ENCODE measurements at places on chromosomes 2 and 18.

- DNase-seq, result no peak
Measured at GRCh38 chr18:51398104-51398503, 200.6 kb upstream of the MEX3C start.

- DNase-seq, result no peak
Measured at GRCh38 chr2:224860786-224861185, 144.6 kb upstream of the CCDC195 start.

- no peak for DNase-seq
Measured at GRCh38 chr2:18402831-18403230, 157.6 kb downstream of the RDH14 start.

DNA sequence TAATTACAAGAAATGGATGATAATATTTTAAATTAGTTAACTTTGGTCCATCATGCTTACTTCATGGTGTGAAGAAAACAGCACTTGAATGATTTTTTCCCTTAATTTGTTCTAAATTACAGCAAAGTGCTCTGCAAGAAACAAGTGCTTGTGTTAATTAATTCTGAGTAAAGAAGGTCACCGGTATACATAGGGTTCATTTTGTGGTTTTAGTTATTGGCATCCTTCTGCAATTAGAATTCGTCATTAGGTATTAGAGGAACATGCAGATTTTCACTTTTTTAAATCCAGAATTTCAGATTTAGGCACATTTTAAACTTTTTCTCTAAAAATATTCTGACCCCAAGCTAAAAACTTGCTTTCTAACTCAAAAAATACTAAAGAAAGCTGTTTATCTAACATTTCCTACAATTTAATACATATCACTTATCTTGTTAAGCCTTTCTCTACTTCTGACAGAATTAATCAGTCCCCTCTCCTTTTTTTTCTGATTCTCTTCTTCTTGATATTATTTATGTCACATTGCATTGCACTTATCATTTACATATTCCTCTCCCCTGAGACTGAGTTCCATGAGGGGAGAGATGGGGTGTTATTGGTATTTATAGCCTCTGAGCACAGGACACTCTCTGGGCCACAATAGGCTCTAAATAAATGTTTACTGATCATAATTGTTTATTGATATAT lies 129.2 kb downstream of the PLA2R1 start:
- DNase-seq, result no peak

DNA sequence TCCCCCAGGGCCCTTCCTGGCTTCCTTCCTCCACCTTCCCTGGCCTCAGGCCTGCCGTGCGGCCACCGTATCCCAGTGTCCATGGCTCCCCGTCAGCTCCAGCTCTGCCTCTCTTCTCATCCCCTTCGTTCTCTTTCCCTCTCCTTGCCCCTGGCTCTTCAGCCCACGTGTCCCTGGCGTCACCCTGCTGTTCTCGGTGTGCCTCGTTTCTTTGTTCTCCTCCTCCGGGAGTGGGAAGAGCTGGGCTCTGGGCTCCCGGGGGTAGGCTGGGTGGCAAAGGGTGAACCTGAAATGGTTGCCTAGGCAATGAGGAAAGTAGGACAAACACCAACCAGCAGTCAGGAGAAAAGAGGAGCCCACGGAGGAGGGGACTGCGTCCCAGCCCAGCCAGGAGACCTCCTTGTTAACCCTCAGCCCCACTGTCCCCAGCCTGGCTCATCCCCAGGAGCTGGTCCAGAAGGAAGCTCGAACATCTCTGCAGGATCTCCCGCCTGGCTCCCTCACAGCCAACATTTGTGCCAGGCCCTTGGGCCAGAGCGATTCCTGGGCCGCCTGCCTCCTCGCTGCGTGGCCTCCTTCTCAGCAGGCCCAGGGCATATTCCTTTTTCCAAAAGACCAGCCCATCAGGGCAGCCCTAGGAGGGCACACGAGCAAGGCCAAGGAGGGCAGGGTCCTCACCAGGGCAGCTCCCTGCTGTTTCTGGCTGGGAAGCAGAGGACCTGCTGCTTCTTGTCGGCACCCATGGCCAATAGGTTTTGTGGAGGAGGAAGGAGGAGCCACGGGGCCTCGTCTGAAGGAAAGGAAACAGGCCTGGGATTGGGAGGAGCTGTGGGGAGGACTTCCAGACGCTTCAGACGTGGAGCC lies 30.9 kb upstream of the DNMT3A start:
- no peak for DNase-seq

- no peak for DNase-seq
Measured at GRCh38 chr2:160940699-160941098, 219.5 kb upstream of the TANK start.

DNA sequence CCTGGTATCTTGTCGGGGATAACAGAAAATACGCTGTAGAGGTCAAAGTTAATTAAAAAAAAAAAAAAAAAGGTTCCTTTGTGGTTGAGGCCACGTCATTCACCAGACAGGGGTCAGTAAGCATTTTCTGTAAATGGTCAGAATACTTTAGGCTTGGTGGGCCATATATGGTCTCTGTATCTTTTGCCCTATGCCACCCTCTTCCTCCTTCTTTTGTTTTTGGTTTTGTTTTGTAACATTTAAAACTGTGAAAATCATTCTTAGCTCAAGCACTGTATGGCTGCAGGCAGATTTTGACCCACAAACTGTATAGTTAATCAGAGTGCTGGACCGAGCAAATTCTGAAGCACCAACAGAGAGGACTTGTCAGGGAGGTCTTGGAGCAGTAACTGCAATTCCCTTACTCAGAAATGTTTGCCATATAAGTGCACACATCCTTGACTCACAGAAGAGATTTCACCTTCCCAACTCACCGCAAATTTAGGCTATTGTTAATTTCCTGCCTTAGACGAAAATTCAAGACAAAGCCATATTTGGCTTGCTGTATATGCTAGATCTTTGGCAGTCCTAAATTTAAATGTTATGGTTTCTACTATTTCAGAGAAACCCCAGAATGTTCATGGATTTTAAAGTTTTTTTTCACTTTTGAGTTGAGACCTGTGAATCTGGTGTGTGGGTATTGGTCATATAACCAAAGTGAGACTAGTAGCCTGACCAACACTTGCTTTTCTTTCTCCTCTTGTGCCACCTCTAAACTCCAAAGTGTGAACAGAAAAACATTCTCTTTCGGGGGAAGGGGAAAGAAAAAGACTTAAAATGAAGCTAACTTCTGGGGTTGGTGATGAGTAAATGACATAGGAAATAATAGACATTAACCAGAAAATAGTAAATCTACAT lies 65.4 kb downstream of the DOCK10 start:
- DNase-seq, result no peak

DNA sequence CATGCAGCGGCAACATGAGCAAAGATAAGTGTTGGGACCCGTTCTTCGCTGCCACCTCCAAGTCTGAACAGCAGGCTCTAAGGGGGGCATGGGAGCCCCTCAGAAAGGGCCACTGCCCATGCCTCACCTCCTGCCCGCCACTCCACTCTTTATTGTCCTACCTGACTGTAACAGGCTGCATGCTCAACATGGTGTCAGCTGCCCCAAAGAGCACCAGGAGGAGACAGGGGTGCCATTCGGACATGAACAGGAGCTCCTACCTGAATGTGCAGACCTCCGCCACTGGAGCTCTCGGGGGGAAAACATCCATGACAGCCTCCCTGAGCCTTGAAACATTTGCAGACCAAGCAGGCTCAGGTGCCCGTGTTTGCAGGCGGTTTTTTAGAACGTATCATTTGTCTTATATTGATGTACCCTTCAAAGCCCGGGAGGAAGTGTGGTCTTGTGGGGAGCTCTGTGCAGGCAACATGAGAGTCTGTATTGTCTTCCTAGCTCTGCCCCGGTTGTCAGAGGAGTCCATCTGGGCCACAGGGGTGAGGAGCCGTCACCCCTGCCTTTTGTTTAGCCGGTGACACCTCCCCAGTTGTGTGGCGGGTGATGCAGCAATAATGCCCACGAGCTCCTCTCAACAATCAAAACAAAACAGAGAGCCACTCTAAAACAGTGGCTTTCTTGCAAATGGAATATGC lies 35.1 kb upstream of the CD8A start:
- peak; percentile 82 for DNase-seq

DNA sequence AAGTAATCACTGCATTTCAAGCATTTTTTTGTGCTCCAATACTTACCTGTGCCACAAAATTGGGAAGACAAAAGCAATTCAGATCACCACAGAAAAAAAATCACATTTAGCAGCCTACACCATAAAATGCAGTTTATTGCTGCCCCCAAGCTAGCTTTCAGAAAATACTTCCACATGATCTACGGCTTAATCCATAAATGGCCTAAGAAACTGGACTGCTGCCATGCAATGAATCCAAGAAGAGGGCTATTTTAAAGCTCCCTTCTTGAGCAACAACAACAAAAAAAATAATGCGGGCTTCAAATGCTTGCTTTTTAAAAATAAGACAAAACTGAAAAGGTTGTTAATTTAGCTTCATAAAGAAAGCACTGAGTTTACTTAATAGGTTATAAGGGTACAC lies 272.3 kb downstream of the RAD51AP2 start:
- DNase-seq, result no peak

GRCh38 chr2:184558713-184559464 lies 39.4 kb upstream of the ZNF804A start:
- no peak for DNase-seq

DNA sequence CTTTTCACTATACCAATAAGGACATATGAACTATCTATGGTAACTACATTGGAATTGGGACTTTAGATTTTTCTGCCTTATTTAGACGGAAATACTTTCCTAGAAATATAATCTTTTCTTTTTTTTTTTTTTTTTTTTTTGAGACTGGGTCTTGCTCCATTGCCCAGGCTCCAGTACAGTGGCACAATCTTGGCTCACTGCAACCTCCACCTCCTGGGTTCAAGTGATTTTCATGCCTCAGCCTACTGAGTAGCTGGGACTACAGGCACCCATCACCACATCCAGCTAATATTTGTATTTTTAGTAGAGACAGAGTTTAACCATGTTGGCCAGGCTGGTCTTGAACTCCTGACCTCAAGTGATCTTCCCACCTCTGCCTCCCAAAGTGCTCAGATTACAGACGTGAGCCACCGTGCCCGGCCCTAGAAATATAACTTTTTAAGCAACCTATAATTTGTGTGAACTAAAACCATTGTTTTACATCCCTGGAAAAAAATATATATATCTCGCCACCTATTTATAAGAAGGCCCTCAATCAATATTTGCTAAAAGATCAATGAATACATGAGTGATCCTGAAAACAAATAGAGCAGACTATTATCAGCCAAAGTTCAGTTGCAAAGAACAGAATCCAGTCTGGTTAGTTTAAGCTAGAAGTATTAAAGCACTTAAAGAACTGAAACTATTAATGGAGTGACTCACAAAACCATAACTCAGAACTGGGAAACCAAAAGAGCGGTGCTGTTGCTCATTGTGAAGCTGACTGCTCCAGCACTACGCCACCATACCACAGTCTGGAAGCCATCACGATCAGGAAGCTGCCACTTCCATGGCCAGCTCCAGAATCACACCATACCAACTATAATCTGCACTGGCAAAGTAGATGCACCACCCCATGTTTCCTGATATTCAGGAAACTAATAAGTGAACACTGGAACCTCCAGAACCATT lies 8.4 kb upstream of the HNRNPLL start:
- DNase-seq, result no peak

DNA sequence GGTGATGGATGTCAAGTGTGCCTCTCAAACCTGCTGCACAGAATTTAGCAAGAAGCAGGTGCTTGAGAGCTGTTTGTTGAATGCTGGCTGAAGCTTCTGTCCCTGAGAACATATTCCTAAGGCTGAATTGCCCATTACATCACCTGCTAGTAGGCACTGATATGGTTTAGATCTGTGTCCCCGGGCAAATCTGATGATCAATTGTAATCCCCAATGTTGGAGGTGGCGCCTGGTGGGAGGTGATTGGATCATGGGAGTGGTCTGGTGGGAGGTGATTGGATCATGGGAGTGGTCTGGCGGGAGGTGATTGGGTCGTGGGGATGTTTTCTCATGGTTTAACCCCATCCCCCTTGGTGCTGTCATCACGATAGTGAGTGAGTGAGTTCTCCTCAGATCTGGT lies 128.0 kb downstream of the HRH4 start:
- no peak for DNase-seq

- DNase-seq, result no peak
Measured at GRCh38 chr18:70028734-70029133, 81.1 kb upstream of the CD226 start.

- DNase-seq, result no peak
Measured at GRCh38 chr18:79433431-79433830, 37.7 kb downstream of the NFATC1 start.

- no peak for DNase-seq
Measured at GRCh38 chr2:28096421-28096820, 205.9 kb downstream of the BABAM2 start.

- no peak for DNase-seq
Measured at GRCh38 chr2:207528980-207529329, 807 bp upstream of the CREB1 start.

DNA sequence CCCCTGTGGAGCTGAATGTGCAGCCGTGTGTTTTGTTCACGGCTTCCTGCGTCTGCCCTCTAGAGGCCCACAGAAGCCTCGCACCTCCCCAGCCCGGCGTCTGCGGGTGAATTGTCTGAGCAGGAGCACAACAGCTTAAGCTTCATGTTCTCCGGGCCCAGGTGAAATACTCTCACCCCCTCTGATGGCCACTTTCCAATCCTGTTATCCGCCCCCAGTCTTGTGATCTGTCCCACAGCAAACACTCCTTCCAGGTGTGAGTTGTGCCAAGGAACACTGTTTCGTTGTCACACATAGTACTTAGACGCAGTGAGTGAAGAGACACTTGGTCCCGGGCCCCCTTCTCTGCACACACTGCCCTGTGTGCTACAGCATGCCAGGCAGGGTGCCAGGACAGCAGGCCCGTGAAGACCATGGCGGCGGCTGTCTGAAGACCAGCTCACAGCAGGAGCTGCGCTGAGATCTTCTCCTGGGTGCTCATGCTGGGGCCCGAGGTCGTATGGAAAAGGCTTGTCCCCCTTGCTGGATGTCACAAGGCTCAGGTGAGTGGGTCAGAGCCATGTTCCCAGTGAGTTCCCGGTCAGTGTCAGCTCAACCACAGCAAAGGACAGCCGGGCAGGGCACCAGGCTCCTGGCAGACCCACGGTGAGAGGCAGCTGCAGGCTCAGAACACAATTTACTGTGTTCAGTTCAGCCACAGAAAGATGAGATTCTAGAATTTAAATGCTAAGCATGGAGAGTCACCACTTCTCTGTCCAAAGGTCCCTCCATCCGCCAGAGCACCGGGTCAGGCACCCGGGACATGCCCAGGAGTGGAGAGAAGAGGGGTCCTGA lies 6.8 kb upstream of the PXDN start:
- no peak for DNase-seq

GRCh38 chr2:107091163-107091864 lies 205.3 kb upstream of the ST6GAL2 start:
- DNase-seq, result no peak

- DNase-seq, result no peak
Measured at GRCh38 chr2:105455488-105456003, 56.7 kb upstream of the FHL2 start.

- DNase-seq, result no peak
Measured at GRCh38 chr2:66389651-66390131, 45.2 kb upstream of the MEIS1 start.

- DNase-seq, result no peak
Measured at GRCh38 chr2:127314193-127314988, 20.4 kb upstream of the ERCC3 start.

- no peak for DNase-seq
Measured at GRCh38 chr18:63897072-63897471, 9.6 kb downstream of the SERPINB2 start.

GRCh38 chr2:230412371-230412711 lies 3.7 kb upstream of the SP100 start:
- no peak for DNase-seq

- DNase-seq, result no peak
Measured at GRCh38 chr2:174608866-174609214, 11.2 kb upstream of the WIPF1 start.

- DNase-seq, result no peak
Measured at GRCh38 chr2:121451398-121451797, 79.3 kb upstream of the RNU4ATAC start.

GRCh38 chr2:85862426-85862825 lies 26.4 kb downstream of the ST3GAL5 start:
- peak; percentile 28 for DNase-seq
